ENCODE measurements at places on chromosomes 2 and 18.

DNA sequence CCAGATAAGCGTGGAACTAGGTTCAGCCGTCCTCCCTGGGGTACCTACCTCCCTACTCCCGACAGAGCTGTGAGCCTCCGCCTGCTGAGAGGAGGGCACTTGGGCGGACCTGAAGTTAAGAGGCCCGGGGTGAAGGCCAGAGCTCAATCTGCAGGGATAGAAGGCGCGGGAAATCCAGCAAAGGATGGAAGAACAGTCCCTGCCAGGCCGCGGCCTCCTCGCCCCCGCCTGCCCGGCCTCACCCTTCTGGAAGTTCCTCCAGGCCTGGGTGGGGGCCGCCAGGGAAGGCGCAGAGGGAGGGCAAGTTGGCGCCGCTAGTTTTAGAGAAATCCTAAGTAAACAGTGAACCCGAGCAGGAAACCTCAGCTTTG lies 13.0 kb downstream of the EN1 start:
- DNase-seq: no peak

DNA sequence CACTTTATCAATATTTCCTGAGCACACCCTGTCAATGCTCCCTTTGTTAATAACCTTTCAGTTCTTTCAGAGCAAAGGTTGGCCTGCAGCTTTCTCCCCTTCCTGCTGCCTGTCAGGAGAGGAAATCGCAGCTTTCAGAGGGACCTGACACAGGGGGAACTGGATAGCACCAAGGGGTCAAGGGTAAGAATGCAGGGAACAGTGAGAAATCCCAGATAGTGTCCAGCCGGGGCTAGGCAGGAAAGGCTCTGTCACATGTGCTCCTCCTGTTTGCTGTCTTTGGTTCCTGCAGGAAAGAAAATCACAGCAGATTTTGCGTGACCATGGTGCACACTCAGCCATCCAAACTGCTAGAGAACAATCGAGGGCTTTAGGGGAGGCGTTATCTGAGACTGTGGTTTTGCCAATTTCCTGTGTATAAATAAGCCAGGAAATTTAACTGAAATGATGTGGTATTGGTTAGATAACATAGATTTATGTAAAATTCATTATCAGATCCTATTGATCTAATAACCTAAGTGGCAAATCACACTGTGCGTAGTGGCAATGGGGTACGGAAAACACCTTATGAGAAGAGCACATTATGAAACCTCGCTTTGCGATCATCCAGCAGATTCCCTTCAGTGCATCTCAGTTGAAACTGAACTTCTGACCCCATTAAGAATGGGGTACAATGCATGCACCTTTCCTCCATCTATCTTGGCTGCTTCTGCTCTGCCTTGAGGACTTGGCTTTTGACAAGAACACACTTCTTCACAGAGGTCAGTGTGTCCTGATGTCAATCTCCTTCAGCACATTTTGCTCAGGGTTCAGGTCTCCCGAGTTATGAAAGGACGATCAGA lies 178.0 kb downstream of the ICOS start:
- no peak for DNase-seq

DNA sequence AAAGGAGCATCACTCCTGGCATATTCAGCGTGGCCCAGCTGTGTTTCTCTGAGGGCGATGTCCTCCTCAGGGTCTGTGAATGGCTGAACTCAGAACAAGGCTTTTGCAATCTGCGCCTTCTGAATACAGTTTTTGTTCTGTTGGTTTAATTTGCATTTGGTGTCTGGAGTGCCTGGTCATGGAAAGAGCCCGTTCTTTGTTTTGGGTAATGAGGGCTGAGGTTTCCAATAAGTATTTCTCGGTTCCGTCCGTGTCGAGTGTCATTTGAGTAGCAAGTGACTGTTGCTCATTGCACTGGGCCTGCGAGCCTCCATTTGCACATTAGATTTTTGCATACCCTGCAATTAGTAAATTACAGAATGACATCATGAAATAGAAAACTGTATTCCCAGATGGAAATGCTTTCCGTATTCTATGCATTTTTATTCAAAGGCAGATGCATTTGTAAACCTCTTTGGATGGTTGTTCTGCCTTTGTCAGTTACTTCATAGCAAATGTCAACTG lies 57.3 kb downstream of the NEDD4L start:
- DNase-seq: no peak

DNA sequence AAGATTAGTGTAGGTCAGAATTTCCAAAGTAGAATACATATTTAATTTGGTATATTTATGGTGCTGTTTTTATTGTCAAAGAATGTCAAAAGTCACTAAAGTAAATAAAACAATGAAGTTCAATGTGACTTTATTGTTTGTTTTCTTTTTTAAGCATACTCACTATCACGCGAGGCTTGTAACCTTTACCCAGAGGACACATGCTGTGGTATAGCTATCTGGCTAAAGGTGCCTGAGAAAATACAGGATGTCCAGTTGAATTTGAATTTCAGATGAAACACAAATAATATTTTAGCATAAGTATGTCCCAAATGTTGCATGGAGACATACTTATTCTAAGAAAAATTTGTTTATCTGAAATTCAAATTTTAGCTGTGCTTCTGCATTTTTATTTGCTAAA lies 103.3 kb upstream of the KLF7 start:
- DNase-seq: no peak

- DNase-seq: peak; percentile 73
Measured at GRCh38 chr2:43144263-43144662, 82.1 kb downstream of the ZFP36L2 start.

DNA sequence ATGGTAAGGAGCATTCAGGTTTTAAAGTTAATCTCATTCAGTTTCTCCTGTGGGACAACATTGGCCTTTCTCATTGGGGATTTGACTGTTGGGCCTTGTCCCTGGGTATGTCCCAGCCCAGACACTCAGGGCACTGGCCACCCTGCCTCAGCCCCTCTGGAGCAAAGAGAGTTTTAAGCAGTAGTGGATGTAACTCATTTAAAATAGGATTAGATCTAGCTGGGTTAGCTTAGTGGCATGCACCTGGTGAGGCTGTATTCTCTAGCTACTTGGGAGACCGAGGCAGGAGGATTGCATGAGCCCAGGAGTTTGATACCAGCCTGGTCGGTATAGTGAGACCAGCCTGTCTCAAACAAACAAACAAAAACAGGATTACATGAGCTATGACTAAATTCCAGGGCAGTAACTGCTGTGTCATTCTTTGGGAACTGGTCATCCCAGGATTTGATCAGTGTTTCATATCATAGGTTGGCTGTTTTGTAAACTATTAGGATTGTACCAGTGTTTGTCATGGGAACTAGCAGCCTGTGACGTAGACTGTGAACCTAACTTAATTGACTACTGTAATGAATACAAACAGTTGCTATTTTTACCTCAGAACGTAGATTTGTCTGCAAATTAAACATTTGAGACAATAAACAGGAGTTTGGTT lies 12.5 kb downstream of the INPP4A start:
- DNase-seq: no peak

- DNase-seq: no peak
Measured at GRCh38 chr18:57002627-57003026, 144.3 kb upstream of the BOD1L2 start.
